ENCODE measurements at places on chromosomes 4 and X. TPM values are rescaled to one million over a fixed set of nuclear protein-coding genes. Genes with fewer than 3 reads are reported as not detected.

DNA sequence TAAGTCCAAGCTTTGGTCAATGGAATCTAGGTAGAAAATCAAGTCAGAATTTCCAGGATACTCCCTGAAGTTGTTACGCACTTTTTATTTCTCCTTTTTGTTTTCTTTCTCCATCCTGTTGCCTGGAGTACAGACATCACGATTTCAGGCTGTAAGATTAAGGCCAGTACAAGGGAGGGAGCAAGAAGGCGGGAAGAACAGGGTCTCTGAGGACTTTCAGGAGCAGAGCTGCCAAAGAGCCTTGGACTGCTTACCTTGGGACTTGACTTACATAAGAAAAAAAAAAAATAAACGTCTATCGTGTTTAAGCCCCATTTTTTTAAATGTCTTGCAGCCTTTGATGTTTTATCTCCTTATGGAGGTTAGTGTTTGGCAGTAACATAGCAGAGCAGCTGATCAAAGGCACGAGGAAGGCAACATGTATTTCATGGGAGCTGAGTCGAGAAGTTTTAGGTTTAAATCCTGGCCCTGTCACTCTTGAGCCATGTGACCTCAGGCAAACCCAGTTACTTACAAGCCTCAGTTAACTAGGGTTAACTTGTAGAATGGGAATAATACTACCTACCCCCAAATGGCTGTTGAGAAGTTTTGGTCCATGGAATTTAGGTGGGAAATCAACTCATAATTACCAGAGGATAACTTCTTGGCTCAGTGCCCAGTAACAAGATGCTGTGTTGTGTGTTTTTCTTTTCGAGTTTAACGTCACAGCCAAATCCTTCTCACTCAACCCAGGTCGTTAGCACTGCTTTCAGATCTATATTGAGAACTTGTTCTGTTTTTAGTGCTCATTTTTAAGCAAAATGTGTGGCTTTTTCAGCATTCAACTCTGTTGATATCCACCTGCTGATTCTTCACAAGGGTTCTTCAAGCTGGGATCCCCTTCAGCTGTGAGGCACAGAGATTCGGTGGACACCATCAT is 106.8 kb downstream of the CLNK start:
- H3K27me3 ChIP-seq, result no peaks in the 10 kb centered on the region
- no peak overlapping the region for H3K4me3 ChIP-seq
- no peaks in the 10 kb centered on the region for H3K4me1 ChIP-seq
- no peak for DNase-seq

GRCh38 chrX:15336023-15336413 is 695 bp upstream of the PIGA start:
- no peaks in the 10 kb centered on the region for H3K4me1 ChIP-seq
- no peak for DNase-seq
- H3K27me3 ChIP-seq, result no peaks in the 10 kb centered on the region
- peak overlapping the region; percentile 6 for H3K4me3 ChIP-seq
- peak overlapping the region; percentile 65 for H3K27ac ChIP-seq

- no peak overlapping the region for H3K4me3 ChIP-seq
- H3K27me3 ChIP-seq, result no peaks in the 10 kb centered on the region
- H3K36me3 ChIP-seq, result no peaks in the 10 kb centered on the region
- no peak overlapping the region for H3K27ac ChIP-seq
- H3K4me1 ChIP-seq, result no peaks in the 10 kb centered on the region
Observed at GRCh38 chrX:54695816-54696487, 102.1 kb downstream of the ITIH6 start.

GRCh38 chr4:42562016-42562415 is 94.9 kb downstream of the ATP8A1 start:
- no peaks in the 10 kb centered on the region for H3K4me1 ChIP-seq
- DNase-seq, result no peak
- no peak overlapping the region for H3K27ac ChIP-seq
- H3K4me3 ChIP-seq, result no peak overlapping the region
- H3K36me3 ChIP-seq, result no peaks in the 10 kb centered on the region
- H3K27me3 ChIP-seq, result no peaks in the 10 kb centered on the region

DNA sequence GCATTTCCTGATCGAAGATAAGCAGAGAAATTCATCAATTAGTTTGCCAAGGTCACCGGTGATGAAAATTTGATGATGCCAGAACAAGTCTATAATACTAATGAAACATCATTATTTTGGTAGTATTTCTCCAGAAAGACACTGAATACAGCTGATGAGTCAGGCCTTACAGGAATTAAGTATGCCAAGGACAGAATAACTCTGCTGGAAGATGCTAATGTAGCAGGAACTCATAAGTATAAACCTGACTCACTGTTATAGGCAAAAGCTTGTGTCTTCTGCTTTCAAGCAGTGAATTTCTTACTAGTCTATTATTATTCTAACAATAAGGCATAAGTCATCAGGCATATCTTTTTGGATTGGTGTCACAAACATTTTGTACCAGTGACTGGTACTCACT is 1825.1 kb upstream of the IGFBP7 start:
- H3K27ac ChIP-seq, result no peak overlapping the region
- H3K4me3 ChIP-seq, result no peak overlapping the region
- no peak for DNase-seq
- H3K36me3 ChIP-seq, result no peaks in the 10 kb centered on the region
- no peaks in the 10 kb centered on the region for H3K27me3 ChIP-seq
- no peaks in the 10 kb centered on the region for H3K4me1 ChIP-seq

SSX1 gene
- not detected for polyA plus RNA-seq

NAT8L gene
- 2.4 TPM for polyA plus RNA-seq

Measured in sigmoid colon (tissue), 7 donors.